ENCODE measurements at places on chromosomes 2 and 18.

DNA sequence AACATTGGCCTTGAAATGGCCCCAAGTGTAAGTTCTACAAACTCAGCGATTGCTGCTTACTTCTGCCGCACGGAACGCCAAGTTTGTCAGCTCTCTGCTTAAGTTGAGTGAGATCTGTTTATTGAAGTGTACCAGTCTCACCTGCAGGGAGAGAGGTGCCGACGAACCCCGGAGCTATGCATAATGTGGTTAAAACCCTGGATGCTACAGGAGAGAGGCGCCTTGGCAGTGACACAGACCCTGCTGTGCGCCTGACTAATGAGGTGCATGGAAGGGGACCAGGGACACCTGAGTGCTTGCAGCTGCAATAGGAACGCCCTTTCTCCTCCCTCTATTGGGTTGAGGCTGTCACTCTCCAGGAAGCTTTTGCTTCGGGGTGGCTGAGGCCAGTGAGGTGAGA lies 979 bp downstream of the SLC9A2 start:
- no peak for DNase-seq

- no peak for DNase-seq
These were observed 162.1 kb upstream of the TTC39C start for GRCh38 chr18:23852236-23853045.

GRCh38 chr2:209663139-209663538 lies 108.5 kb upstream of the UNC80 start:
- DNase-seq: no peak

DNA sequence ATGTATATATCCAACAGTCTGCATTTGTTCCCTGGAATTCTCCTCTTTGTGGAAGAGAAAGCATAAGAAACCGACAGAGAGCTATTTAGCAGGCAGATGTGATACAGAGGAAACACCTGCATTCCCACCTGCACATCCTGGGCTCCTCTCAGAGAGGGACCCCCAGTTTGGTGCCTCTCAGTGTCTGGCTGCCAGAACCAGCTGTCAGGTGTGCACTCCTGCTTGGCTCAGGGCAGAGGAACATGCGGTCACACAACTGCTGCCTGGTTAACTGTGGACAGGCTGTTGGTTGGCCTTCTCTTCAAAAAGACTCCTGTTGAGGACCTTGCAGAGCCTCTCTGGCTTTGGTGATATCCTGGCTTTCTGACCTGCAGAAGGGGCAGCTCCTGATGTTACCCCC lies 54.6 kb downstream of the ITGB6 start:
- DNase-seq: no peak

GRCh38 chr2:6647046-6647445 lies 218.7 kb downstream of the CMPK2 start:
- no peak for DNase-seq

DNA sequence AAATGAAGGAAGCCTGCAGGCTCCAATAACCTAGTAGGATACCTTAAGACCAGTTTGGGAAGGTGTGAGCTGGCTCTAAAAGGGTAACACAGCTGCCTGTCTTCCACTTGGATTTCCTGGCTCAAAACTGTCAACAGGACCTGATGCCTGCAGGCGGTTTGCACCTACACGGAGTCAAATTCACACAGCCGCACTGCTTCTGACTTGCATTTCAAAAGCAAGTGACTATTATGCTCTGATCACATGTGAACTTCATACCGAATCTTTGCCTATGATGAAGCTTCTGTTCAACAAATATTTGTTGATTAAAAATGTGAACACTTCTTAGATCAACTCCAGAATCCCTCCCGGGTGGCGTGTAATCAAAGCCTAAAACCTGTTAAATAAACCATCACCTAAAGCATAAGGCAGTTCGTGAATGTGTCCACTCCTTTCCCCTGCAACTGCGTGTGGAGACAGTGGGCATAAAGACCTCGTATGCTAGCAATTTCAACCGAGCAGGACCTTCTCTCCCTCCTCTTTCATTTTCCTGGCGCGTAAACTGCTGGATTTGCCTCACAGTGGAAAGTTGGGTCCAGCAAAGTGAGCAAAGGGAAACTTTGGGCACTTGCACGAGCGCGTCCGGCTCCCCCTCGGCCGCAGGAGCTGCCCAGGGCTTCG lies 784 bp downstream of the CRACDL start:
- DNase-seq: peak; percentile 18

DNA sequence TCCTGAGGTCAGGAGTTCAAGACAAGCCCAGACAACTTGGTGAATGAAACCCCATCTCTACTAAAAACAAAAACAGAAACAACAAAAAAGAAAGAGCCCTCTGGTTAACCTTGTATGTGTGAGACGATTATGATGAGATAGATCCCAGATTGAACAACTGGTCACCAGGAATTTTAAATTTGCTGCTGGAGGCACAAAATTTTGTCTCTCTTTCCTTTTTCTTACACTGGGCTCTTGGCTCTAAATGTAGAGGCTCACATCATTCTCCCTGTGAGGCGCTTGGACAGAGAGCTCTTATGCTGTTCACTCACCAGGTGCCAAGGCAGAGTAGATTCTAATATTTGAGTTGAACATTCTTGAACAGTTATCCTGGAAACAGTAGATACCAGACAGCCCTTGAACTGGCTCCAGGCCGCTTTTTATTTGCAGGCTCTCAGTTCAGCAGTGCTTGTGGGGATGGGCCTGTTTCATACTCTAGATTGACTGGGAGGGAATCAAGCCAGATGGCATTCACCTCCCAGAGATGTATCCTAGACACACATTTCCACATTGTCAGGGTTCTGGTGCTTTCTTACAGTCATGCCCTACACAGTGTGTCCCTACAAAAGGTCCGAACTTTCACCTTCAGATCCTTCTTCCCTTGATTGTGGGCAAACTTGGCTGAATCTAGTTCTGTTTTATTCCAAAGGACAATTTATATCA lies 1159.6 kb downstream of the RPIA start:
- no peak for DNase-seq

- no peak for DNase-seq
These were observed 12.9 kb upstream of the NMI start for GRCh38 chr2:151302404-151302803.

GRCh38 chr2:95526360-95527341 lies 42.1 kb upstream of the TRIM43B start:
- DNase-seq: peak; percentile 42

DNA sequence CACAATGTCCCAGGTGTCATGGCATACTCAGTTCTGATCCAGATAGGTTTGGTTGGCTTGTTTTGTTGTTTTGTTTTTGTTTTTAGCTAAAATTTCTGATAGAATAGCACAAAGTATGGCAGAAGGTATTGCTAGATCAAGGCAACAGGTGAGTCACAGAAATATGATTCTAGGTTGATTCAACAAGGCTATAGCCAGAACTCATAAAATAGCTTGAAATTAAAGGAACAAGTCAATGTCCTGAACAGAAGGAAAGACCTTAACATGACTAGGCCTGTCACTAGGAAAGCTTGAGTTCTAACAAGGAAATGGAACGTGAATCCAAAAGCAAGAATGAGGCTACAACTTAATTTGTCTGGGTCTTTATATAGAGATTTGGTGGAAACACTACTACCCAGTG lies 157.1 kb downstream of the GALNT3 start:
- no peak for DNase-seq

- DNase-seq: no peak
These were observed 28.5 kb upstream of the FAHD2A start for GRCh38 chr2:95374029-95374428.

- DNase-seq: no peak
These were observed 171.4 kb upstream of the ALPP start for GRCh38 chr2:232207174-232207573.

GRCh38 chr2:201746551-201746950 lies 34.2 kb downstream of the ALS2 start:
- DNase-seq: no peak

- DNase-seq: peak; percentile 1
These were observed 67.7 kb downstream of the SEPTIN10 start for GRCh38 chr2:109545828-109546713.

DNA sequence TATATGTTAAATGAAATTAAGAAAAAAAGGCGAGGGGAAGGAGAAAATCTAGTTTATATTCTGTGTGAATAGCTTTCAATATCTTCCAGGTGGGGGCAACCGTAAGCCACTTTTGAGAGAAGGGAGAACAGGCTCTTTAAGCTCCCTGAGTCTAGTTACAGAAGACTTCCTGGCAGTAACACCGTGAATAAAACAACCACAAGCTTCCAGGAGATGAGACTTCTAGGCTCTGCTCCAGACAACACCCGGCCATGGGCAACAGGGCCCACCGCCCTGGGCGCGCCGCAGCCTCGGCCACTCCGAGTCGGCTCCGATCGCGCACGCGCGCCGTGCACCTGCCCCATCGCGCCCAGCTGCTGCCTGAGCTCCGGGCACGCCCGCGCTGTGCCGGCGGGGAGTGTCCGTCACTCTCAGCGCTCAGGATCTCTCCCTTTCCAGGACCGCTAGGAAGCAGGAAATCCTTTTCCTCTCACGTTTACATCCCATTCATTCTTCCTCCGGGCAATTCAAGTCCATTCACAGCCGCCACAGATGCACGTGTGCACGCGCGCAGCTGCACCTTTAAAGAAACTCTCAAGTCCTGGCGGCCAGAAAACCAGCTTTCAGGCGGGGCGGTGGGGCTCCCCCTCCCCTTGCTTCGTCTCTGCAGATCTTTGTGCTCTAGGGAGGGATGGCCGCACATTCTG lies 19.4 kb upstream of the PAX3 start:
- DNase-seq: peak; percentile 81

DNA sequence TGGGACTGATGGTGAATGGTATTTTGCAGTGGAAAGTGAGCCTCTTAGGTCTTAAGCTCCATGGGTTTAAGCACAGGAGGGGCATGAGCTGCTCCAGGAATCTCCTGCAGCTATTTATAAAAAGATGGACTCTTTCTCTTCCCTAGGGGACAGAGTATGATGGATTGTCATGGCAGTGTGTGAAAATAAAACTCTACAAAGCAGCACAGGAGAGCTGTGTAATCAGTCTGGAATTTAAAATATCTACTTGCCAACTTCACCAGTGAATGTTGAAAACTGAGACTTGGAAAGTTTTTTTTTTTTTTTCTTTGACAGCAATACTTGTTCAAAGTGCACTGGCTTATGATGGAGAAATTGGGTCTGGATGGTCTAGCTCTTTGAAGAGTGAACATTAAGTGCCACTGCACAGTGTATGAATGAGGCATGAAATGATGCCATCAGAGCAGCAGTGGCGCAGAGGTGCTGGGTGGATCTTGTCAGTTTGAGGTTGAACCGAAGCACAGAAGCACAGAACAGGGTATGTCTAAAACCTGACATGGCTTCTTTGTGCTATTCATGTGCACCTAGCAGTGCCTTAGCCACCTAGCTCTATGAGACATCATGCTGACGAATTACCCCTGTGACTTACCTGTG lies 245.4 kb downstream of the PTPRM start:
- DNase-seq: no peak

- DNase-seq: no peak
These were observed 60.4 kb downstream of the MAPK4 start for GRCh38 chr18:50620319-50620718.

DNA sequence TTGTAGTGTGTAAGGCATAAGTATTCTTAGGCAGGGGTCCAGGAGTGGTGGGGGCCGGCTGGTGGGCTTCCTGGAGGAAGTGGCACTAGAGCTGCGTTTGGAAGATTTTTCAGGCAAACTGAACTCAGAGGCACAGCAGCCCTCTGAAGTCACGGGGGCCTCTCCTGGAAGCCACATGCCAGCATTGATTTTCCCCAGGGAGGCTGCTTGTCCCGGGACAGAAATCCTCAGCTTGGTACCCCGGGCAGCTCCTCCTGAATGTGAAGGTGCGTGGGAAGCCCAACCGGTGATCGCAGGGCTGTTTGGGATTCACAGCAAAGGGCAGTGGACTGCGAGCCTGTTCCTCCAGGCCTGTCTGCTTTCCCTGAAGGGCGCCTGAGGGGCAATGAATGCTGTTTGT lies 1.6 kb upstream of the PDIA6 start:
- no peak for DNase-seq

DNA sequence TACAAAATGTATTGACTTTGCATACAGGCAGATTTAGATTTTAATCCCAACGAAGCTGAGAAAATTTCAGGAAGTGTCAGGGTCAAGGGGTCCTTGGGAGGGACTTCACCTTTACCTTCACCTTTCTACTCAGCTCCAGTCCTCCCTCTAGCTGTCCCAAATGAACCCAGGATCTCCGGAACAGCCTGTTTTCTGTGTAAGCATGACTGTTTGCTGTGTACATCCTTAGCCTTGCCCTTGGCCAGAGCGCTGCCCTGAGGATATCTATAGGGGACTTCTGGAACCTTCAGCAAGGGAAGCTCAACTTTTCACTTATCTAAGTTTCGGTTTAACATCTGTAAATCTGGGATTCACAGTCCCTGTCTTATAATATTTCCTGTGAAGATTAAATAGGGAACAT lies 246.8 kb upstream of the ST6GAL2 start:
- no peak for DNase-seq

- no peak for DNase-seq
These were observed 76.6 kb upstream of the CAPN13 start for GRCh38 chr2:30883822-30884221.

DNA sequence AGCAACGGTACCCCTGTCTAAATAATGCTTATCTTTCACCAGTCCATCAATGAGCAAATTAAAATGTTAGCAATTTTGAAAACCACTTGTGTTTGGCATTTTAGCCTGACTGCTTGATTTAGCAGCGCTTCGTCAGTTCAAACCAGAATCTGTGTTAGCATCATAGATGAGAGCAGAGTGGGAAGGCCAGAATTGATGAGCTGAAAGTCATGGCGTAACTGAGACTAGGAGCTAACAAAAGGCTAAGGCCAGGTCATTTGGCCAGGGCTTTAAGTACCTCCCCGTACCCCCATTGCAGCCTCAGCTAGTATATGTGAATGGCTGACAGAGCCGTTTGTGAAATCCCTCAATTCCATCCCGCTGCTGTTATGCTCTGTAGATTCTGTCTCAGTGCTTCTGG lies 16.0 kb downstream of the APCDD1 start:
- DNase-seq: no peak

GRCh38 chr2:226583715-226584114 lies 215.9 kb downstream of the IRS1 start:
- DNase-seq: no peak

DNA sequence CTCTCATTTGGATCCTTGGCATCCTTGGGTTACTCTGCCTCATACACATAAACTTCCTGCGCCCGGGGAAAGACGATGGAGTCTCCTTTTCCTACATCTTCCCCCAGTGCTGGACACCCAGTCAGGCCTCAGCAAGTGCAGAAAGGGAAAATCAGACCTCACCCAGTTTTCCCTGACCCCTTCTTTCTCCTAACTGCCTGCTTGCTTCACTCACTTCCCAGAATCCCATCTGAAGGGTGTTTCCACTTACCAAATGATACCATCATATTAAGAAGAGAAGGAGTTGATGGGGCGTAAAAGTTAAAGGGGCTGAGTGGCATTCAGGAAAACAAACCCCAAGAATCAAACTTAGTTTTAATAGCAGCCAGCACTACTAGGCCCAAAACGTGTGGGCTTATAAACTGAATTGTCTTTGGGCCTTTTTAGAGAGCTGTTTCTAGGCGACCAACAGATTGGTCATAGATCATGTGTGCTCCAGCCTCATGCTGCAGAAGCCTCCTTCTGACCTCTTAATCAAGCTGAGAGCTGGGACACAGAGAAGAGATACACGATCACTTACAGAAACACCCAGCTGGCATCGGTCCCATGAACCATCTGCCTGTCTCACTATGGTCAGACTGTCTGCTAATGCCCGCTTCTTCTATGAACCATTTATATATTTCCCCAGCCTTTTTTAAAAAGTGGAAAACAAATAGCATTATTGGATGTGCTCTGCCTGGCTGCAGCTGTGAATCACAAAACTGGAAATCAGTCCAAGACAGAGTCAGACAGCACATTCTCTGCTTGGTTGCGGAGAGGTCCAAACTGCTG lies 165.7 kb upstream of the SLC14A2 start:
- DNase-seq: peak; percentile 92
